ENCODE measurements at places on chromosomes 7 and 10. TPM values are rescaled to one million over a fixed set of nuclear protein-coding genes. Genes with fewer than 3 reads are reported as not detected.

DNA sequence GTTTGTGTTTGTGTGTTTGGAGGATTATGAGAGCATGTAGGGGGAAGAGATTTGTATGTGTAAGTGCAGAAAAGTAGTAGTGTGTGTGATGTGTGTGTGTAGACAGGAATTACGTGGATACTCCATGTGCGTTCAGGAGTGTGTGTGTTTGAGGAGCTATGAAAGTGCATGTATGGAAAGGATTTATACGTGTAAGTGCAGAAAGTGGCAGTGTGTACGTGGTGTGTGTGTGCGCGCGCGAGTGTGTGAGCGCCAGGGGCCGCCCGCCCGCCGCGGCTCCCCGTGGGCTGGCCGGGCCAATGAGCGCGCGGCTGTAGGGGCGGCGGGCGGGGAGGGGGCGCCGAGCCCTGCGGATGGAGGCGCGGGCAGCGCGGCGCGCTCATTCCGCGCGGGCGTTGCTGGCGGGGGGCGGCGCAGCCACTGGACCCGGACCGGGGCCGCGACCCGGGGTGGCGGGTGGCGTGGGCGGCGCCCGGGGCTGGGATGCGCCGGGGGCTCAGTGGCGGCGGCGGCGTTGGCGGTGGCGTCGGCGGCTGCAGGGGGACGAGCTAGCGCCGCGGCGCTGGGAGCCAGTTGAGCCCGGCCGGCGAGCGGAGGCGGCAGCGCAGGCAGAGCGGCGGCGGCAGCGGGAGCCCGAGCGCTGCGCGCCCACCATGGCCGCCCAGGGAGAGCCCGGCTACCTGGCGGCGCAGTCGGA lies at the start of gene BICC1:
TSS of gene BICC1 (plus strand) at position 382 of the 697 bp plus-strand sequence. CDS start at position 654, 272 bp downstream.
- peak; percentile 17 for ATAC-seq

DNA sequence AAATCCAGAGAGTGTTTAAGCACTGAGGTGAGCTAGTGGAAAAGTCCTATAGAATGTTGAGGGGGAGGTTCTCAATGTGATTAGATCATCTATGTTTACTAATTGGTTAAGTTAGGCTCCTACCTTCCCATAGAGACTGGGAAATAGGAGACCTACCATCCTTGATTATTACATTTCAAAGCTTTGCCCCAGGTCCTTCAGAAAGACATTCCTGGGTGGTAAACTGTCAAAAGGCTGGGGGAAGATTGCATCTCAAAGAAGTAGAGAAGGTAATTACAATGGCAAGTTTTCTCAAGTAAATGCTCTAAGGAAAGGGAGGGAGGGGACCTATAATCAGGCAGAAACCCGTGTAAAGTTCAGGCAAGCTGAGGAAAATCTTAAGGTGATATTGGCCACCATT lies 247.8 kb upstream of the SMIM30 start:
- no peak for ATAC-seq

GRCh38 chr7:2604608-2605174 lies 27.1 kb upstream of the TTYH3 start:
- ATAC-seq = no peak

- ATAC-seq = no peak
Measured at GRCh38 chr10:132335189-132336063, 3.4 kb downstream of the LRRC27 start.

GRCh38 chr10:132293201-132293812 lies 14.4 kb downstream of the STK32C start:
- ATAC-seq = no peak

- ATAC-seq = no peak
Measured at GRCh38 chr7:143384148-143384547, 3.0 kb downstream of the ZYX start.

GRCh38 chr7:151684408-151685175 lies 164.9 kb upstream of the RHEB start:
- no peak for ATAC-seq

DNA sequence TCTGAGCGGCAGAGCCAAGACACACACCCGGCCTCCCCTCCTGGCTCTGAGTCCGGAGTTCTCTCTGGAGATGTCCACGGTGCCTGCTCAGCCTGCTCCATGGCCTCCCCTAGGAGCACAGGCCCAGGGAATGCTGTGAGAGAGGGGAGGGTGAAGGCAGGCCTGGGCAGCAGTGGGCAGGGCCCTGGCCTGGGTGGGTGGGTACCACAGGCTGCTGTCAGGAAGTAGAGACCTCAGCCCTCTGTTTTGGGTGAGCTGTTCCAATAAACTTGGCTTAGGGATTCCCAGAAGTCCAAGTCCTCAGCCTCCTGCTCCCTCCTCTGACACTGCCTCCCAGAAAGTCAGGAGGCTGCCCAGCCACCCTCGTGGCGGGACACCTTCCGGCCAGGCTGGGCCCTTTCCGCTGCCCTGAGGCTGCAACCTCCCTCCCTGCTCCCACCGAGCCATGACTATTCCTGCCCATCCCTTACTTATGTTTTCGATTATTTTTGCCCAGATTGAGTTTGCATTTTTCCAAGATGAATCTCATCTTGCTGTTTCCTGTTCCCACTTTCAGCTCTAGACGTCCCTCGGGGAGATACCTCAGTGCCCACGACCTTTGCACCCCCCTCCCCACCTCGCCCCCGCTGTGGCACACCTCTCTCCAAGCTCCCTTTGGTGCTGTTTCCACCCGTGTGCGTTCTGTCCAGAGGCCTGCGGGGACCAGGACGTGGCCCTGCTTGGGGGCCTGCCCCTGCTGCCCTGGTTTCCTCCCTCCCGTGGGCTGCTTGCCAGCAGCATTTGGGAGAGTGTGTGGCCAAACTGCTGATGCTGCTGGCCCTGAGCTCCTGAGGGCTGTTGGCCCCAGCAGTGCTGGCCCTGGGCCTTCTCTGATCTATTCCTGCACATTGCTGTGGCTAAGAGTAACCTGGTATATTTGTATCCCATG lies 5.8 kb upstream of the POLM start:
- peak; percentile 8 for ATAC-seq

DNA sequence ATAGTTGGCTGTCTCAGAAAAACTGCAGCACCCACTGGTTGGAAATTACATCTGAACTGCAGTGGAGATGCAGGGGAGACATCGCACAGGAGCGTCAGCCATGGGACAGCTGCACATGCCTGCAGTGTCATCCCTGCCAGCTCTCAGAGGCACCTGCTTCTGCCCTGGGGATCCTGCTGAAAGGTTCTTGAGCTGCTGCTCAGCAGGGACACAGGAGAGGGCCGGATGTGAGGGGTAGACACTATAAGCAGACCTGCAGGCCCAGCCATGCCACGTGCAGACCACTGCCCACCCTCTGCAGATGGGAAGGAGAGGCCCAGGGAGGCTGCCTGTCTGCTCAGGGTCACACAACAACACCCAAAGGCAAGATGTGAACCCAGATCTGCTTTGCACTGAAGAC lies 601.4 kb downstream of the DNAJB6 start:
- ATAC-seq = no peak

GRCh38 chr7:99447943-99448342 lies 9.2 kb downstream of the CPSF4 start:
- no peak for ATAC-seq

GRCh38 chr10:31001740-31002139 lies 29.9 kb downstream of the ZNF438 start:
- no peak for ATAC-seq

DNA sequence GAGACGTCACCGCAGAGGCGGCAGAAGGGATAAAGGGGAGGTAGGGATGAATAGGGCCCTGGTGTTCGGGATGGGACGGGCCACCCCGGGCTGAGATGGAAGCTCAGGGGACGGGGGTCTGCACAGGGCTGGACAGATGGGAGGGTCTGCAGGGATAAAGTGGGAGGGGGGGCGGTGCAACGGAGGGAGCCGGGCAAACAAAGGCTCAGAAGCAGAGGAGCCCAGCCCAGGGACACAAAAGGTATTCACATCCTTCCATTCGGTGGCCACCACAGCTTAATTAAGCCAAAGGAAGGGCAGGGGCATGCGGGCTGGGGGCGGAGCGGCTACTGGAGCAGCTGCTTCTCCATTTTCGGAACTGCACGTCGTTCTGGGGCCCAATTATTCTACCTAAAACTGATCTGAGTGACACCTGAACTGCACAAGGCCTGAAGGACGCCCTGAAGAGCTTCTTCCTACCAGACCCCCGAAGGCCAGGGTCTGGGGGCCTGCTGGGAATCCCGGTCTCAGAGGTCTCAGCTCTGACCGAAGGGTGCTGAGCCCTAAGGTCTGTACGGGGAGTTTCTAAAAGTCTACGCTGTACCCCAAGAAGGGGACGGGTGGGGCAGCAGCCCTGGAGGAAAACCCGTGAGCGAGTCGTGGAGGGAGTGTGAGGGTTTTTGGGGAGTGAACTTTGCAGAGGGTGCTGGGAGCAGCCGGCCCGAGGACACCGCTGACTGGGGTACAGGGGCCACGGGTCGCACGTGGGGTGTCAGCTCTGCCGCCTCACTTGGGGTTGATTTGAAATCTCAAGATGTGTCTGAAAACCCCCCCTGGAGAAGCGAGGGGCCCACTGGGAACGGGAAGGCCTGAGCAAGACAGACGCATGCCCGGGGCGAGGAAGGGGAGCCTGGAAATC lies 334.8 kb downstream of the DNAJB6 start:
- no peak for ATAC-seq

DNA sequence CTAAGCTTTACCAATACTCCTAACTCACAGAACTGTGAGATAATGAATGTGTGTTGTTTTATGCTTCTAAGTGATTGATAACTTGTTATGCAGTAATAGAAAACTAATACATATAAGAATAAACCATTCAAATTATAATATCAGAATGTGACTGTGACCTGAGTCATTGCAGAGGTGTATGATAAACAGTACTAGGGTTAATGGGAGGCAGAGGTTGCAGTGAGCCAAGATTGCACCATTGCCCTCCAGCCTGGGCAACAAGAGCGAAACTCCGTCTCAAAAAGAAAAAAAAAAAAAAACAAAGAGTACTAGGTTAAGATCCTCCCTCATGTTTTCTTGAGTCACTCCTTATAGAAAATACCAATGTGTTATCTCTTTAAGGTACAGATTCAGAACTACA lies 950.3 kb downstream of the SORCS1 start:
- no peak for ATAC-seq

- ATAC-seq = peak; percentile 59
Measured at GRCh38 chr10:73060738-73061635, 35.7 kb downstream of the P4HA1 start.

DNA sequence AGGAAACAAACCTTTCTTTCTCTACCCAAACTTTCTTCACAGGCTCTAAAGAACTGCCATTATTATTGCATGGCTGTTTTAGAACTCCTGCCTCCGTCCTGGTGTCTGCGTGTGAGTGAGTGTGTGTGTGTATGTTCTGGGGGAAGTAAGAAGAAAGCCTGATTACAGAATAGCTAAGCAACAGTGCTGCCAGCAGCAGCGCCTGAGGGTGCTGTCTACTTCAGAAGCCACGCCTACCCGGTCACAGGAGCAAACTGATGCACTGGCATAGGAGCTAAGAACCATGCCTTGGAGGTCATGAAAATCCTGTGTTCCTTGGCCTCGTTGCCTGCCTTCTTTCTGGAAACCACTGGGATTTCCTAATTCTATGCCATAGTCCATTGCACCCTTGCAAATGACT lies 25.2 kb downstream of the LIPK start:
- ATAC-seq = peak; percentile 26

GRCh38 chr7:114181280-114181679 lies 233.3 kb upstream of the FOXP2 start:
- ATAC-seq = no peak

- peak; percentile 46 for ATAC-seq
Measured at GRCh38 chr10:124722798-124723783, 21.1 kb downstream of the FAM53B start.

DNA sequence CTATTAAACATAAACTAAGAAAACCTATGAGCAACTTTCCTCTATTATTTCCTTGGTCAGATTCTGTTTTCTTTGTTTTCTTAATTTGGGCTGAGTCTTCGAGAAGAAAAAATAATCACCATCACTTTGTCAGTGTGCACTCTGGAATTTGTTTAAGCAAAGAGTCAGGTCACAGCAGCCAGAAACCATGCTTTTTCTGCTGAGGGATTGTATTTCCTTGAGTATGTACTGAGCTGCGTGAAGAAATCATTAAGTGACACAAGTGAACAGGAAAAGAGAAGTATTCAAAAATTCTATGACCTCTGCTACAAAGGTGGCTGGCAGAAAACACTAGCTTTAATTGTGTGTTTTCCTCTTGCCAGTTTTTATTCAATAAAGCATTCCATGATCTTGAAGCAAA lies 249.6 kb downstream of the VTI1A start:
- no peak for ATAC-seq

DNA sequence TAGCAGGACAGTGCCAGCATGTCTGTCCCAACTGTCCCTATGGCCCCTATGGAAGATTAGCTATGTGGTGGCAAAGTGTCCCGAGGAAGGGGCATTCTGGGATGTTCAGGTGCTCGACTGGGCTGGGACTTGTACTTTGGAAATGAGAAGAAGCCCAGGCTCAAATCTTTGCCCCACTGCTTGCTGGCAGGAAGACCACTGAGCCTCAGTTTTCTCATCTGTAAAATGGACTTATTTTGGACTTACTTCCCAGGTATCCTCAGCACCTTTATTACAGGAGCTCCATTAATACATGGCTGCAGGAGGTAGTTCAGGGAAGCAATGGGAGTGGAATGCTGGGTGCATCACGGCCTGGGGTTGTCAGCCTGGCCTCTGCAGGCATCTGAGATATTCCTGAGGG lies 71.2 kb downstream of the LHPP start:
- ATAC-seq = no peak

DNA sequence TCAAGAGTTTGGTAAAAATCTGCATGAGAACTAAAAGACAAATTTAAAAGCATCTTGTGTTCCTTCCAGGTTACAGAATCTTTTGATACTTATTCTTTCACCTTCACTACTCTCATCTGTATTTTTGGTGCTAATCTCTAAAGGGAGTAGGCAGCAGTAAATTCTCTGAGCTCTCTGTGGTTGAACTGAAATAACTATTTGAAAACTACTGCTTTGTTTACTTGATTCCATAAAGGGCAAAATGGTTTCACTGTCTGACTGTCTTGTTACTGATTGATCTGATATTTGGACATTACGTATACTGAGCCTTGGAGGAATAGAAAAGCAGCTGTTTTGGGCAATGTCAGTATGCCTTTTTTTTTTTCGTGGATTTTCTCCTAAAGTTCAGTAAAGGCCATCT lies 103.3 kb downstream of the CHRM2 start:
- no peak for ATAC-seq

GRCh38 chr7:83415840-83416239 lies 233.1 kb downstream of the SEMA3E start:
- ATAC-seq = no peak

GRCh38 chr7:44288811-44289340 lies 36.5 kb downstream of the CAMK2B start:
- ATAC-seq = no peak

GRCh38 chr10:99330347-99330924 lies 1.3 kb downstream of the CNNM1 start:
- ATAC-seq = peak; percentile 28

Gene C7orf57
- 1.00 TPM for total RNA-seq

Gene PLPP4
- not detected for total RNA-seq

Gene ATG9B
- 16.7 TPM for total RNA-seq

Gene PLA2G12B
- total RNA-seq = not detected

Gene AKR1C8
- total RNA-seq = not detected

Gene GIMAP6
- 2.4 TPM for total RNA-seq

Gene IPMK
- total RNA-seq = 5.9 TPM

Gene ERVW-1
- total RNA-seq = not detected

Gene BMPER
- not detected for total RNA-seq

Gene SLC16A9
- 14.3 TPM for total RNA-seq
